ENCODE measurements at places on chromosomes 4 and X.

DNA sequence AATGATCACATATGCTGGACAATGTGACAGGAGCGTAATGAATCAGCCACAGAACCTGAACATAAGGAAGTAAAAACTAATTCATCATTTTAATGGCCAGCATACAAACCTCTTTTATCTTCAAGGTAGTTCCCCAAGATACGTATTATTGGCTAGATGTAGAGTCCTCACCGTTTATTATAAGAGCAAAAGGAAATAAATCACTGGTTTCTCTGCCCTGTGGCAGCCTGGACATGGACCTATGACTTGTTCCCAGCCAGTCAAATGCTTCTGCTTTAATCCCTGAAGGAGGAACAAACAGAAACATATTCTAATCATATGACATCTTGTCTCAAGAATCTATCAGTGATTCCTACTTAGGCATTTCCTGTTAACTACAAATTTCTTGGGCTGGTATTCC lies 86.8 kb upstream of the FAM241A start:
- no peak for DNase-seq

DNA sequence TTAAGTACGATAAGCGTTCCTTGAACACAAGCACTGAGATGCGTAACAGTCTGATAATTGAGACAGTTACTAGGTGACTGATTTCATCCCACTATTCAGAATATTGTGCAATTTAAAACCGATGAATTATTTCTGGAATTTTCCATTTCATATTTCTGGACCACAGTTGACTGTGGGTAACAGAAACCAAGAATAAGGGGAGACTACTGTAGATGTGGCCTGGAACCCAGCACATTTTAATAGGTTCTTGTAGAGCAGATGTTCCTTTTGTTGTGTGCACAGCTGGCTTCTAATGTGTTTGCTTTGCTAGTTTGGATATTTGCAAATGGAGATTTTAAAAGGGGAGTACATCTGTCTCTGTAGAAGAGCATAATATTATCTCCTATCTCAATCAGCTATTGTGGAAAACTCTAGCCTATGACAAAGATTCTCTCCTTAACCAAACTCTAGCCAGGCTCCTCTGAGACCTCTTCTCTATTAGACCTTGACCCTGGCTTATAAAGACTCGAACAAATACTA lies 16.4 kb downstream of the NAAA start:
- DNase-seq, result no peak

GRCh38 chrX:151870602-151871001 lies 42.1 kb upstream of the MAGEA4 start:
- DNase-seq, result peak; percentile 5

- DNase-seq, result no peak
Measured at GRCh38 chr4:114366368-114366767, 232.2 kb upstream of the UGT8 start.

- peak; percentile 54 for DNase-seq
Measured at GRCh38 chr4:42151568-42152506, 618 bp downstream of the BEND4 start.

- no peak for DNase-seq
Measured at GRCh38 chr4:6855692-6856297, 53.8 kb upstream of the TBC1D14 start.

DNA sequence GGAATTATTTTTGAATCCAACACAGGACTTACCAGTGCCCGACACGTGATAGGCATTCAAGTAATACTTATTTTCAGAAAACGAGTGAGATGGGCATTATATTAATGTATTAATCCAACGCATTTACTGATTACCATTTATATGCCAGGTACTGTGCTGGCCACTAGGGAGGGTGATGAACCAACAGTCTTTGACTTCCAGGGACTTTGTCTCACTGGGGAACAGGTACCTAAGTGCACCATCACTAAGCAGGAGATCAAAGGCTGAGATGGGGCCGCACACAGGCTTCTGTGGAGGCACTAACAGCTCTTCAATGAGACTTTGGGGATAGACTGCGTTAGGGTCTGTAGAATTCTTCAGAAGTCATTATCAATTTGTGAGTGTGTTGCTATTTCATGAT lies 5.7 kb upstream of the TADA2B start:
- DNase-seq, result no peak

- peak; percentile 88 for DNase-seq
Measured at GRCh38 chrX:40169193-40170101, 71.7 kb upstream of the BCOR start.
